GM12864 (cell line): ENCODE measurements at places on chromosomes 3 and 15.

GRCh38 chr3:69423463-69424155 is 37.7 kb upstream of the FRMD4B start:
- no peak for DNase-seq

- no peak for DNase-seq
Measured at GRCh38 chr3:31536497-31536896, 3.8 kb downstream of the STT3B start.

DNA sequence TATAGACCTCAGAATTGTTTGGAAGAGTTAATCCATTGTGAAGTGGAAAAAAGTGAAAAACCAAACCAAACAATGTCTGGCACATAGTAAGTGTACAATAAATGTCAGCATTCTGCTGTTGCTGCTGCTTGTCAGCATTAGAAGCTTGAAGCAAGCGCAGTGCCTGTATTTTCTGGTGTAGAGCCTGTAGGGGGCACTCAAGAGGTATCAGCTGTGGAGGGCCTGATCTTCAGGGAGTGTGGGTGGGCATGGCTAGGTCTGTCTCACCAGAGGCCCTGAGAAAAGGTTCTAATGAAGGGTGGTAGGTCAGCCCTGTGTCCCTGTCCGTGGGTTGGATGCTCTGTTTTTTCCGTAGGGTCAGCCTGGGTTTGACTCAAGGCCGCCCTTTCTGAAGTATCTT is 3.6 kb downstream of the ADAMTSL3 start:
- DNase-seq, result no peak

DNA sequence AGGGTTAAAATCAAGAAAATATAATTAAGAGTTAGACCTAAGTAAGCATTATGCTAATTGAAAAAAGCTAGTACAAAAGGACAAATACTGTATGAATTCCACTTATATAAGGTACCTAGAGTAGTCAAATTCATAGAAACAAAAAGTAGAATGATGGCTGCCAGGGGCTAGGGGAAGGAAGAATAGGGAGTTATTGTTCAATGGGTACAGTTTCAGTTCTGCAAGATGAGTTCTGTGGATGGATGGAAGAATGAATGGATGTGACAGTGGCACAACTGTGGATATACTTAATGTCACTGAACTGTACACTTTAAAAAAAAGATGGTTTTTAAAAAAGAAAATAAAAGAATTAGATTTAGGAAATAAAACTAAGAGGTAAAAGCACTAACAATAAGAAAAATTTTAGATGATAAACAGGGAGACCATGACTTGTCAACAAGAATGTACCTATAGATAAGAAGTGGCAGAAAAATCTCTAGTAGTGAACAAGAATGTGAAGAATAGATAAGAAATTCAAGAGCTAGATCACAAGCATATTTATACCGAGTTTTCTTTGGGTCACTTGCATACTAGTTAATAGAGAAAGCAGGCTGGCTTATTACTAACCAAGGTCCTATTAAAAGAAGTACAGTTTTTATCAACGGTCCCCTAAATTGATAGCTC is 5.5 kb downstream of the IFT80 start:
- no peak for DNase-seq

DNA sequence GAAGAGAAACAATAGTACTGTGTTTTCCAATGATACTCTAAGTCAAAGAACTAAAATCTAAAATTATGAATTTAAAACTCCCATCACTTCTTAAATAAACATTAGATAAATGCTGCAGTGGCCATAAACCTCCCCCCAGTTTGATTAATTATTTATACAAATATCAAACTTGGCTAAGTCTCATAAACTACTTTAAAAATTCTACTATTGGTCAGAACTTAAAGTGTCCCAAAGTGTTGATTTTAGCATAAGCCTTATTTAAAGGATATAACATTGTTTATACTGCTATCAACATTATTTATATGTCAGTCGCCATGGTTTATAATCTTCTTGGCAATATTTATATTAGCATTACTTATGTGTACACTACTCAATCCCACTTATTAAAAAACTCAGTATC is 132.4 kb downstream of the SCAPER start:
- DNase-seq, result no peak

DNA sequence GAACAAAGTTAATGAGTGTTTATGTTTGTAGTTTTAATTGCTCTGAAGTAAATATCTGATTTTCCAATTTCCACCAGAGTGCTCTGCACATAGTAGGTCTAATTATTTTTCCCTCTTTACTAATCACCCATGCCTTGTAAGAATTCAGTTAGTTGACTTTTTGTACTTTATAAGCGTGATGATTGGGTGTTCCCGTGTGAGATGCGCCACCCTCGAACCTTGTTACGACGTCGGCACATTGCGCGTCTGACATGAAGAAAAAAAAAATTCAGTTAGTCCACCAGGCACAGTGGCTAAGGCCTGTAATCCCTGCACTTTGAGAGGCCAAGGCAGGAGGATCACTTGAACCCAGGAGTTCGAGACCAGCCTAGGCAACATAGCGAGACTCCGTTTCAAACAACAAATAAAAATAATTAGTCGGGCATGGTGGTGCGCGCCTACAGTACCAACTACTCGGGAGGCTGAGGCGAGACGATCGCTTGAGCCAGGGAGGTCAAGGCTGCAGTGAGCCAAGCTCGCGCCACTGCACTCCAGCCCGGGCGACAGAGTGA is 507 bp upstream of the VHL start:
- no peak for DNase-seq

- no peak for DNase-seq
Measured at GRCh38 chr15:89090791-89091626, 2.8 kb downstream of the ABHD2 start.

DNA sequence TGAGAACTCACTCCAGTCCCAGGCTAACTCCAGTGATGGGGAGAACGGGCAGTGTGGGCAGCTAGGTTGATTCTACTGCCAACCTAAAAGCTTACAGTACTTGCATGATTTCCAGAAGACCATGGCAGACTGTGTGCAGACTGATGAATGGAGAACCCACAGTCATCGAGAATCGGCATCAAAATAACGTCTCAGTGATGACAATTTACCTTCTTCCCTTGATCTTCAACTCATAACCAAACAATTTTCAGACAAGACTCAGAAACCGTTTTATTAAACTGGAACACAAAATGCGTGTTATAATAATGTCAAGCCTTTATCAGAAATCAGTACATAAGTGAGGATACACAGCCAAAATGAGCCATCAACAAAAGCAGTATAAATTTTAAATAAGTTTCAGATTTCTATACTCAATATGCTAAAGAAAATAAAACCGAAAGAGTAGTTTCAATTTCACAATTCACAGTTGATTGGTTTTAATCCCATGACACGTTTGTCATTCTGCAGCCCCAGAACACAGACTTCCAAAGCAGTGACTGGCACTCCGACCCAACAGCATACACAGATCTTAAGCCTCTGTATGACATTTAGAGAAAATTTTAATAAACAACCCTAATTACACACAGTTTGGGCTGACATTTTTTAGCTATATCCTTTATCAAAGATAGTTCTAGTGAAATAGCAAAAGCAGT is 54.5 kb downstream of the ZMAT3 start:
- DNase-seq, result no peak

GRCh38 chr3:88816445-88816844 is 291.0 kb upstream of the EPHA3 start:
- no peak for DNase-seq

GRCh38 chr15:55407498-55408011 is 604 bp downstream of the CCPG1 start:
- DNase-seq, result no peak
